ENCODE measurements at places on chromosomes 6 and 20. TPM values are rescaled to one million over a fixed set of nuclear protein-coding genes. Genes with fewer than 3 reads are reported as not detected.

Gene ERVFRD-1
- not detected for total RNA-seq

DNA sequence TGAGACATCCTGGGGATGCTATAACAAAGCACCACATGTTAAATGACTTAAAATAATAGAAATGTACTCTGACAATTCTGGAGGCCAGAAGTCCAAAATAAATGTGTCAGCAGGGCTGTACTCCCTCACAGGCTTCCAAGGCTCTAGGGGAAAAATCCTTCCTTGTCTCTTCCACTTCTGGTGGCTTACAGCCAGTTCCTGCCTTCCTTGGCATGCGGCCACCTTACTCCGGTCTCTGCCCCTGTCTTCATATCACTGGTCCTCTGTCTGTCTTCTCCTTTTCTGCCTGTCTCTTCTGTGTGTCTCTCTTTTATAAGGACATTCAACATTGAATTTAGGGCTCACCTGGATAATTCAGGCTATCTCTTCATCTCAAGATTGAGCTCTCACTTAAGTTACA, 155.3 kb upstream of the SYNCRIP start:
- DNase-seq: no peak
- H3K4me1 ChIP-seq: no peaks in the 10 kb centered on the region
- no peak overlapping the region for H3K4me3 ChIP-seq
- no peak overlapping the region for H3K27ac ChIP-seq

DNA sequence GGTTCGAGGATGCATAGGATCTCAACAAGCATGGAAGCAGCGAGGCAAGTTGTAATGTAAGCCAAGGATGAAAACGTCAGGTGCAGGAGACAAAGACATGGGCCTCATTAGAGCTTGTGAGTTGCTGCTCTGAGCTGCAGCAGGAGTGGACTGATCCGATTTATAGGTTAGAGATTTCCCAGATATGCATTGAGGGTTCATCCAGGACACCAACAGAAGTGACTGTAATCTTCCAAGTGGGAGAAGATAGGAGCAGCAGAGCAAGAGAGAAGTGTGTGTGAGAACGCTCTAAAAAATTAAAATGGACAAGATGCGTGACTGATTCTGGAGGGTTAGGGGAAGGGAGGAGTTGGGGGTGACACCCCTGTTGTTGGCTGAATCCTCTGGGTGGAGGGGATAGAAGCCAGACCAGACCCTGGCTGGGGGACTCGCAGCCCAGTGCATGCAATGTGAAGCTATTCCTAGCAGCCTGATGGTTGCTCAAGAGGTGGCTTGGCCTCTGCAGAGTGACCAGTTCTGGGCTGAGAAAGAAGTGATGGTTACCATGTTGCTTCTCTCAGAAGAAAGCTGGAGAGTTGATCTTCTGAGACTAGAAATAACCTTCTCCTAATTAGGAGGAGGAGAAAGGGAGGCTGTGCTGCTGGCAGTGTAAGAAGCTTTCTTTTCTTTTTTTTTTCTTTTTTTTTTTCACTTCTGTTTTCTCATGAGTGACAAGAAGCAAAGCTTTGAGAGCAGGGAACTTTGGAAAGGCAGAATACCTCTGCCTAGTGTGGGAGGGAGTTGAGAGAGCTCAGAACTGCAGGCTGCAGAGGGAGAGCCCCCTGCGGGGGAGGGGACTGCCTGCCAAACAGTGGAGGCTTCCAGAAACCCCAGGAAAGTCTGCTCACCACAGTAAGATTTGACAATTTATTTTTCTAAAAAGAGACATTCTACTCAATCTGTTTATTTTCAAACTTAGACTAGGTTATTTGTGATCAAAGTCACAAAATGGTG, 116.9 kb downstream of the SLX4IP start:
- no peak for DNase-seq
- no peak overlapping the region for H3K27ac ChIP-seq
- H3K4me3 ChIP-seq: no peak overlapping the region
- H3K27me3 ChIP-seq: no peaks in the 10 kb centered on the region
- H3K36me3 ChIP-seq: no peaks in the 10 kb centered on the region

Gene MEP1A
- 3.6 TPM for total RNA-seq

Gene LAMA4
- 3.8 TPM for total RNA-seq

GRCh38 chr20:36878941-36879340, 3.0 kb downstream of the TLDC2 start:
- no peak for DNase-seq
- H3K4me1 ChIP-seq: no peaks in the 10 kb centered on the region
- no peak overlapping the region for H3K4me3 ChIP-seq
- no peaks in the 10 kb centered on the region for H3K27me3 ChIP-seq
- no peaks in the 10 kb centered on the region for H3K36me3 ChIP-seq

Gene KCNB1
- total RNA-seq: 0.95 TPM

- no peaks in the 10 kb centered on the region for H3K4me1 ChIP-seq
- no peak for DNase-seq
- H3K27ac ChIP-seq: no peak overlapping the region
- no peak overlapping the region for H3K4me3 ChIP-seq
- no peaks in the 10 kb centered on the region for H3K27me3 ChIP-seq
Measured at GRCh38 chr6:55069132-55069781, 105.1 kb upstream of the HCRTR2 start.

Gene KHDRBS2
- total RNA-seq: 3.9 TPM

GRCh38 chr20:2509794-2510193, 1.1 kb upstream of the ZNF343 start:
- no peak overlapping the region for H3K27ac ChIP-seq
- H3K4me1 ChIP-seq: peaks cover 14% of the 10 kb centered on the region
- peak overlapping the region; percentile 100 for H3K4me3 ChIP-seq
- H3K27me3 ChIP-seq: peaks cover 35% of the 10 kb centered on the region
- no peak for DNase-seq

- H3K4me3 ChIP-seq: no peak overlapping the region
- no peak for DNase-seq
- H3K27me3 ChIP-seq: no peaks in the 10 kb centered on the region
- no peaks in the 10 kb centered on the region for H3K4me1 ChIP-seq
Measured at GRCh38 chr6:54390362-54390761, 82.1 kb downstream of the TINAG start.

Gene CCN6
- not detected for total RNA-seq

Gene CD83
- total RNA-seq: 1.7 TPM

DNA sequence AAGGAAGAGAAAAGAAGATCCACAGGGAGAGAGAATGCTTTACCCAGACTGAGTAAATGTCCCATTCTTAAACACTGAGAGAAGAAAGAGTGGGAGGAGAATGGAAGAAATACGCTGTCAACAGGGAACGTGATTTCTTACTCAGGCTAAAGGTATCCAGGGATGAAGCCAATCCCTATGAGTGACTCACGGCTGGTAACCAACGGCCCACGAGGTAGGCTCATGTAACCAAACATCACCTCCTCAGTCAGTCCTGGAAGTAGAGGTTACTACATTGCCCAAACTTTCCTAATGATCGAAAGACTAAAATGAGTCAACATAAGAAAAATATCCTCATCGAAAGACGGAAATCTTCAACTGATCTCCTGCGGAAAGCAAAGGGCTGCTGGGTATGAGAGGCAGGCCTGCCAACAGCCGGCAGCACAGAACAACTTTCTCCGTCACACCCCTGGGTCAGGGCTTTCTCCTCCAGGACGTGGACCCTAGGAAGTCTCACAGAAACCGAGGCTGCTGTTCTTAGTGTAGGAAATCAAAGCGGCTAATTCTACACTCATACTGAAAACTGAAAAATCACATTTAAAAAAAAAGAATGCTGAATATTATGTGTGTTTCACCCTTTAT, 292.6 kb downstream of the GMDS start:
- H3K4me3 ChIP-seq: no peak overlapping the region
- H3K36me3 ChIP-seq: peaks cover 4% of the 10 kb centered on the region
- H3K4me1 ChIP-seq: no peaks in the 10 kb centered on the region
- no peaks in the 10 kb centered on the region for H3K27me3 ChIP-seq

- H3K27ac ChIP-seq: no peak overlapping the region
- no peak overlapping the region for H3K4me3 ChIP-seq
- H3K36me3 ChIP-seq: no peaks in the 10 kb centered on the region
- DNase-seq: no peak
Measured at GRCh38 chr20:51955756-51956155, 153.4 kb upstream of the SALL4 start.

- H3K27ac ChIP-seq: no peak overlapping the region
- no peak for DNase-seq
- H3K27me3 ChIP-seq: peaks cover 6% of the 10 kb centered on the region
Measured at GRCh38 chr20:60806354-60806753, 445.7 kb upstream of the CDH4 start.

Gene TEAD3
- 109 TPM for total RNA-seq

- no peak for DNase-seq
- peaks cover 38% of the 10 kb centered on the region for H3K36me3 ChIP-seq
- H3K27me3 ChIP-seq: no peaks in the 10 kb centered on the region
- H3K4me1 ChIP-seq: peaks cover 16% of the 10 kb centered on the region
- H3K27ac ChIP-seq: no peak overlapping the region
Measured at GRCh38 chr6:47276377-47276776, 33.3 kb downstream of the TNFRSF21 start.

All from type B pancreatic cell (in vitro differentiated cells).